ENCODE measurements at places on chromosomes 3 and 15. TPM values are rescaled to one million over a fixed set of nuclear protein-coding genes. Genes with fewer than 3 reads are reported as not detected.

- no peak for DNase-seq
Observed at GRCh38 chr15:69957175-69957574, 140.5 kb downstream of the TLE3 start.

GRCh38 chr3:149553781-149554451, 79.4 kb downstream of the TM4SF4 start:
- peak; percentile 87 for DNase-seq

- DNase-seq, result no peak
Observed at GRCh38 chr3:122365073-122365472, 18.0 kb downstream of the MIX23 start.

DNA sequence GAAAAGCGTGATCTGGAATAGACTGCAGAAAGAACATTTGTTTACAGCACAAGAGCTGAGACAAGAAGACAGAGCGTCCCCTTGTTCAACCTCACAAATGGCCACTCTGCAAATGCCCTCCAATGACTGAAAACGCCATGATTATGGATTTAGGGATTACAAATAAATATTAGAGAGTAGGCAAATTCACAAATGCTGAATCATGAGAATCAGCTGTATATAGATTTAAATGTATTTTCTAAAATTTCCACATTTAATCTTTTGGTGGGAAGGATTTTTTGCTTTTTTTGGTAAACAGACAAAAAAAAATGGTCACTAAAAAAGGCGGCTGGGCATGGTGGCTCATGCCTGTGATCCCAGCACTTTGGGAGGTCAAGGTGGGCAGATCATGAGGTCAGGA, 10.6 kb upstream of the POLG start:
- no peak for DNase-seq

GRCh38 chr3:31242026-31242960, 290.4 kb upstream of the STT3B start:
- no peak for DNase-seq

DNA sequence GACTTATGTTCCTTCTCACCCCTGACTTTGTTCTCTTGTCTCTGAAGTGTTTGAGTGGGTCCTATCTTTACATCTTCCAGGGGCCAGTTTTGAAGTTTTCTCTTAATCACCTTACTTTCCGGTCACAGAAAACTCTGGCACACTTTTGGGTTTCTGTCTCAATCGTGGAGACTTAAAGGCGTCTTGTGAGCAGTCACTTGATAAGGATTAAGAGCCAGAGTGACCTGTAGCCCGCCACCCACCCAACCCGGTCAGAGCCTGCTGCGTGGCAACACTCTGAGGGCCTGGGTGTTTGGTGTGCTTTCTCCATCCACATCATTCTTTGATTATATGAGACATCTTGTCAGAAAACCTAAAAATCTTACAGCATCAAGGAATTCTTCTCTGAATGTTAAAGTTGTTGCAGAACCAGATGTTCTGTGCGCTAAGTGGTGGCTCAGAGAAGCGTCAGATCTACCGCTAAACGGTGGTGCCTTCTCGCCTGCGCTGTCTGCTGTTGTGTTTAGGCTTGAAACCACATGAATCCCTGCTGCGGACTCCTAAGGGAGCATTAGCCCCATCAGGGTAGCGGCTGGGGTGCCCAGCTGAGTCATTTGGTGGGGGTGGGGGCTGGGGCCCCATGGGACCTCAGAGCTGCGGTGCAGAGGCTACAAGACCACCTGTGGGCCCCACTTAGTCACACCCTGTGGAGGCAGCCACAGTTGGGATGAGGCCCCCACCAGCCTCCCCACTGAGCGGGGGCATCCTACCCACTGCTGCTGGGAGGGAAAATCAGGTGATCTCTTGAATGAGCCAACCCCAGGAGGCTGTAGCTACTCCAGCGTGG, 158.7 kb upstream of the BHLHE40 start:
- no peak for DNase-seq

DNA sequence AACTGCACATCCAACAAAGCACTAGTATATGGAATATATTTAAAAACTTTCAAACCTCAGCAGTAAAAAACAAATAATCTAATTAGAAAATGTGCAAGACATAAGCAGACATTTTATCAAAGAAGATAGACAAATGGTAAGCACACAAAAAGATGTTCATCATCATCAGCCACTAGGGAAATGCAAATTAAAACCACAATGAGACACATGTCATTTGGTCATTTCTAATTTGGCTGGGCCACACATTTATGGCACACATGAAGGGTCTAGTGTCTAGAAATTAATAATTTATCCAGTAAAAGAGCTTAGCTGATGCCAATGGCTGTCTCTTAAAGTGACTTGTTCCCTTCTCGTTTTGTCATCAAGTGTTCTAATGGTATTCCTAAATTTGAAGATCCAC, 45.8 kb downstream of the ARHGAP31 start:
- DNase-seq, result no peak

CCDC54 gene
- polyA plus RNA-seq, result not detected

GALNT15 gene
- 5.0 TPM for polyA plus RNA-seq

SCAMP5 gene
- polyA plus RNA-seq, result 3.6 TPM

TRAT1 gene
- not detected for polyA plus RNA-seq

ZBED2 gene
- not detected for polyA plus RNA-seq

Measured in BJ (cell line).